ENCODE measurements at places on chromosomes 1 and 21. TPM values are rescaled to one million over a fixed set of nuclear protein-coding genes. Genes with fewer than 3 reads are reported as not detected.

MLLT11 gene
- 18.1 TPM for total RNA-seq

ZNF593OS gene
- not detected for total RNA-seq

RAVER2 gene
- total RNA-seq = 17.2 TPM

LIX1L gene
- 3.0 TPM for total RNA-seq

GOLT1A gene
- 7.5 TPM for total RNA-seq

SH2D2A gene
- total RNA-seq = 3.3 TPM

ADARB1 gene
- 11.1 TPM for total RNA-seq

SPATA21 gene
- total RNA-seq = not detected

DRAXIN gene
- 17.6 TPM for total RNA-seq

TESK2 gene
- 10.9 TPM for total RNA-seq

KRTAP7-1 gene
- not detected for total RNA-seq
